Progenitor cell of endocrine pancreas (in vitro differentiated cells): ENCODE measurements at places on chromosomes 7 and 10. TPM values are rescaled to one million over a fixed set of nuclear protein-coding genes. Genes with fewer than 3 reads are reported as not detected.
A peak's percentile ranks its signal among the peaks of the same experiment; 100 is the strongest.

The TMEM178B gene
- 2.3 and 2.8 TPM in 2 replicates for total RNA-seq

GRCh38 chr10:84138478-84139125, 707 bp upstream of the GHITM start:
- H3K36me3 ChIP-seq: peaks cover 4% of the 10 kb centered on the region
- DNase-seq: no peak
- H3K27me3 ChIP-seq: peaks cover 10% of the 10 kb centered on the region
- peak overlapping the region; percentile 94 for H3K4me3 ChIP-seq

DNA sequence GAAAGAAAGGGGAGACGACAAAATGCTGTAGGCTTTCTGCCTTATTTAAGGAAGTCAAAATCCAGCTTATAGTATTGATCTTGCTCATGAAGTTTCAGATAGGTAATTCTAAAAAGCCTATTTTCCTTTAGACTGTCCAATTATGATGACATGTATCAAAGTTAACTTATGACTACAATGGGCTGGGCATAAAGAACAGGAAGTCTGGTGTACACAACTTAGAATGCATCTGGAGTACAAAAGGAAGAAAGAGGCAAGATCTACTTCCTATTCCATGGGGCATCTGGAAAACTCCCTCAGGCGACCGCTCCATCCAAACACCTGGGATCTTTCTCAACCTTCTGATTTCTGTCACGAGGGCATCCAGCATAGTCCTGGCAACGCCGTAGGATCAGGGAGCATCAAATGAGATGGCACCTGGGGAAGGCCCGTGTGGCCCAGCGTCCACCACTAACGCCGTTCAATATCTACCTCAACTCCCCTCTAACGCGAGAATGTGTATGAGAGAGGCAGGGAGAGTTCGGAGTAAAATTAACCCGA, 512 bp downstream of the FAM24B start:
- H3K4me1 ChIP-seq: peaks cover 3% of the 10 kb centered on the region
- no peaks in the 10 kb centered on the region for H3K36me3 ChIP-seq
- DNase-seq: no peak
- H3K27ac ChIP-seq: no peak overlapping the region

DNA sequence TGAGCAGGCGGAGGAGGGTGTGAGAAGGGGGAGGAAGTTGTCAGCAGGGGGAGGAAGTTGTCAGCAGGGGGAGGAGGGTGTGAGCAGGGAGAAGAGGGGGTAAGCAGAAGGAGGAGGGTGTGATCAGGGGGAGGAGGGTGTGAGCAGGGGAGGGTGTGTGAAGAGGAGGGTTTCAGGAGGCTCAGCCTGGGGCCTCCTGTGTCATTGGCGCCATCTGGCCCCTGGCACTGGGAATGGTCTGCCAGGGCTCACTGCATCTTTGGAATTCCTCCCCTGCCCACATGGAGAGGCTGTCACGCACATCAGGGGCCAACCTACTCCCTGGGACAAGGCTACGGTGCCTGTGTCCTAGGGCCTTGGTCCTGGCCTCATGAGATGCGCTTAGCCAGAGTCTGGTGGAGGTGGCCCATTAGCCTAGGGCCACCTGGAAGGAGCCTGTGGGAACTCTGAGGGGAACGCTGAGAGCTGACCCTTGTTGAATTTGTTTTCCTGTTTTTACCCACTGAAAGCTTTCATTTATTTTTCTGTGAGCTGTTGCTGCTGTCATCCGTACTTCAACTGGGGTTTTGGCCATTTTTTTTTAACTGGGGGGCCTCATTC, 18.0 kb downstream of the CAMK2B start:
- no peak overlapping the region for H3K27ac ChIP-seq
- peaks cover 4% of the 10 kb centered on the region for H3K36me3 ChIP-seq
- DNase-seq: no peak
- H3K4me1 ChIP-seq: peaks cover 1% of the 10 kb centered on the region

DNA sequence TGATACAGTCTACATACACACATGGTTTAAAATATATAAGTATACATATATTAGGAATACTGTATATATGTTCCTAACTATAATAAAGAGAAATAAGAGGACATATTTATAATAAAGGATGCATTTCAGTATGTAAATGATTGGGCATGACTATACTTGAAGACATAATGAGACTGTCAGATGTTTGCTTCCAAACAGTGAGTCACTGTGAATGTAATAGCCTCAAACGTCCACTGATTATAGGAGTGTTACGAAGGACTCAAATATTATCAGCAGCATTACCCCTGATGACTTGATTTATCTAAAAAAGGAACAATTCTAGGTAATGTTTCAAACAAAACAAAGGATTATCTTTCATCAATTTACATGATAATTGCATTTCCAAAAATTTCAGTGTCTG, 39.9 kb upstream of the NRBF2 start:
- H3K27ac ChIP-seq: no peak overlapping the region
- H3K36me3 ChIP-seq: no peaks in the 10 kb centered on the region
- H3K4me3 ChIP-seq: no peak overlapping the region

The NOS3 gene
- total RNA-seq: 0.74 and 1.1 TPM in 2 replicates

The FANK1 gene
- 2.5 and 3.2 TPM in 2 replicates for total RNA-seq

The SUN3 gene
- not detected in 2 replicates for total RNA-seq

- DNase-seq: no peak
- H3K27me3 ChIP-seq: peaks cover 3% of the 10 kb centered on the region
- peaks cover 12% of the 10 kb centered on the region for H3K4me1 ChIP-seq
- no peak overlapping the region for H3K27ac ChIP-seq
- peaks cover 1% of the 10 kb centered on the region for H3K36me3 ChIP-seq
Measured at GRCh38 chr10:31025142-31025541, 6.5 kb downstream of the ZNF438 start.

- peaks cover 7% of the 10 kb centered on the region for H3K27me3 ChIP-seq
- H3K4me3 ChIP-seq: no peak overlapping the region
- DNase-seq: no peak
- no peak overlapping the region for H3K27ac ChIP-seq
- peaks cover 6% of the 10 kb centered on the region for H3K4me1 ChIP-seq
Measured at GRCh38 chr10:86651631-86652331, 2.6 kb upstream of the OPN4 start.

The ALOX5 gene
- total RNA-seq: 1.9 and 2.5 TPM in 2 replicates

GRCh38 chr7:44067064-44067951, 1.9 kb upstream of the PGAM2 start:
- peaks cover 8% of the 10 kb centered on the region for H3K4me1 ChIP-seq
- peak overlapping the region; percentile 67 for H3K27ac ChIP-seq
- no peak for DNase-seq
- H3K27me3 ChIP-seq: peaks cover 10% of the 10 kb centered on the region
- H3K4me3 ChIP-seq: no peak overlapping the region
- peaks cover 1% of the 10 kb centered on the region for H3K36me3 ChIP-seq

The TRPV5 gene
- total RNA-seq: 0.13 and 0.14 TPM in 2 replicates

The SPDYE1 gene
- total RNA-seq: not detected in 2 replicates

GRCh38 chr10:7265396-7266123, 145.3 kb downstream of the SFMBT2 start:
- no peaks in the 10 kb centered on the region for H3K36me3 ChIP-seq
- H3K4me3 ChIP-seq: no peak overlapping the region
- peak overlapping the region; percentile 62 for H3K27ac ChIP-seq
- peaks cover 13% of the 10 kb centered on the region for H3K27me3 ChIP-seq

GRCh38 chr10:131909014-131909808, 8.4 kb downstream of the PPP2R2D start:
- H3K4me1 ChIP-seq: peaks cover 24% of the 10 kb centered on the region
- no peak overlapping the region for H3K4me3 ChIP-seq
- H3K36me3 ChIP-seq: peaks cover 7% of the 10 kb centered on the region

- DNase-seq: no peak
- H3K27me3 ChIP-seq: no peaks in the 10 kb centered on the region
- H3K4me3 ChIP-seq: no peak overlapping the region
- peaks cover 4% of the 10 kb centered on the region for H3K4me1 ChIP-seq
- H3K27ac ChIP-seq: no peak overlapping the region
Measured at GRCh38 chr7:130878785-130879184, 144.8 kb upstream of the KLF14 start.

GRCh38 chr7:22589641-22590201, 89.7 kb upstream of the STEAP1B start:
- peaks cover 7% of the 10 kb centered on the region for H3K4me1 ChIP-seq
- H3K36me3 ChIP-seq: no peaks in the 10 kb centered on the region
- H3K27ac ChIP-seq: no peak overlapping the region
- H3K4me3 ChIP-seq: no peak overlapping the region
- H3K27me3 ChIP-seq: no peaks in the 10 kb centered on the region
- no peak for DNase-seq

- H3K36me3 ChIP-seq: no peaks in the 10 kb centered on the region
- no peak overlapping the region for H3K27ac ChIP-seq
- DNase-seq: no peak
- peaks cover 58% of the 10 kb centered on the region for H3K27me3 ChIP-seq
- no peak overlapping the region for H3K4me3 ChIP-seq
- peaks cover 20% of the 10 kb centered on the region for H3K4me1 ChIP-seq
Measured at GRCh38 chr7:155992538-155992937, 180.3 kb upstream of the SHH start.

GRCh38 chr10:96285331-96285752, 14.0 kb upstream of the BLNK start:
- no peak for DNase-seq
- peaks cover 12% of the 10 kb centered on the region for H3K4me1 ChIP-seq
- no peaks in the 10 kb centered on the region for H3K27me3 ChIP-seq
- no peak overlapping the region for H3K4me3 ChIP-seq

The SAMD8 gene
- 17.4 and 18.0 TPM in 2 replicates for total RNA-seq

GRCh38 chr7:7914547-7914946, 54.0 kb upstream of the GLCCI1 start:
- peaks cover 4% of the 10 kb centered on the region for H3K36me3 ChIP-seq
- DNase-seq: no peak
- no peak overlapping the region for H3K4me3 ChIP-seq
- H3K27me3 ChIP-seq: no peaks in the 10 kb centered on the region
- peaks cover 4% of the 10 kb centered on the region for H3K4me1 ChIP-seq
- H3K27ac ChIP-seq: no peak overlapping the region

DNA sequence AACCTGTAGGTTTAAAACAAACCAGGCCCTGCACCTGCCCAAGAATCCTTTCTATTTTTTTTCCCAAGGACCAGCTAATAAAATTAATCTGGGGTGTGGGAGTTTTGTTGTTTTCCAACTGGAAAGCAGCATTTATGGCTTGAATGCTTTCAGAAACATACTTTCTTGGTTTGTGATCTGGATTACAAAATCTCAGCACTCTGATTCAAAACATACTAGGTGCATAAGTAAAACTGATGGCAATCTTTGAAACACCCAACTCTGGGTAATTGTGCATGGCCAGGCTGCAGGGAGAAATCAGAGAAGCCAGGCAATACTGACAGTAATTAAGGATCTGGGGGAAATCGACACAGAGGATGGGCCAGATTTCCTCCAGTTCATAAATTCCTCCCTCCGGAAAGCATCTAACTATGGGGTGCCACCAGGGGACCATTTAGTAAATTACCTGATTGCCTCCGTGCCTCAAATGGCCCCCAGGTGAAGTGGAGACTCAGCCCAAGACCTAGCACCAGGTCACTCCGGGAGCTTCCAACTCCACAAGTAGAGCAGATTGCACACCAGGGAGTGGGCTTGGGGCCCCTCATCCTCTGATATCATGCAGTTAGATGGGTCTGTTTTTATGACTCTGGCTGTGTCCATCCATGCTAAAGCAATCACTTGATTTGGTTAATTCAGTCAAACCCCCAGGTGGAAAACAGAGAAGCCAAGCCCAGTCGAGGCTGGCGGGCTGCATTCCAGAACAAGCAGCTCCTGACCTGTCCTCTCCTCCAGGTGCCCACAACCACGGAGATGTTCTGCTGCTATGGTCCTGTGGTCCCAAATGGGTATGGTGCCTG, 15.2 kb upstream of the C10orf53 start:
- H3K4me1 ChIP-seq: no peaks in the 10 kb centered on the region
- peaks cover 39% of the 10 kb centered on the region for H3K27me3 ChIP-seq
- no peaks in the 10 kb centered on the region for H3K36me3 ChIP-seq
- H3K27ac ChIP-seq: no peak overlapping the region

The SPDYE6 gene
- total RNA-seq: not detected in 2 replicates

DNA sequence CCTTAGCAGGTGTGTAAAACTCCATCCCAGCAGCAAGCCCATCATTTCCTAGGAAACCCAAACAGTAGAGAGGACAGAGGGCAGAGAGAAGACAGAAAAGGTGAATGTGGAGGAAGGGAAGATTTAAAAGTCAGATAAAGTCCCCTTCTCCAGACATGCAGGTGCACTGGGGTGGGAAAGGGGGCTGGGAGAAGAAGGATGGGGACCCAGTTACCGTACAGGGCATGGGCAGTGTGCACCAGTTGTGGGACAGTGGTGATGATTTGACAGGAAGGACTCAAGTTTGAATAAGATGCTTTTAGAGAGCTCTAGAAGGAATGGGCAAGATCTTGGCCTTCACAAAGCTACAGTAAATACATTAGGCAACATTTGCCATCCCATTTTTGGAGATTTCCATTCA, 110.7 kb upstream of the PLXNA4 start:
- no peak for DNase-seq
- no peak overlapping the region for H3K4me3 ChIP-seq
- H3K36me3 ChIP-seq: no peaks in the 10 kb centered on the region
- peaks cover 11% of the 10 kb centered on the region for H3K27me3 ChIP-seq

- no peaks in the 10 kb centered on the region for H3K27me3 ChIP-seq
- no peaks in the 10 kb centered on the region for H3K36me3 ChIP-seq
- no peak overlapping the region for H3K27ac ChIP-seq
- H3K4me1 ChIP-seq: no peaks in the 10 kb centered on the region
- DNase-seq: no peak
- no peak overlapping the region for H3K4me3 ChIP-seq
Measured at GRCh38 chr10:90148116-90148855, 446.9 kb downstream of the KIF20B start.

- H3K36me3 ChIP-seq: peaks cover 2% of the 10 kb centered on the region
- no peak overlapping the region for H3K27ac ChIP-seq
- no peaks in the 10 kb centered on the region for H3K27me3 ChIP-seq
- no peaks in the 10 kb centered on the region for H3K4me1 ChIP-seq
- DNase-seq: no peak
- no peak overlapping the region for H3K4me3 ChIP-seq
Measured at GRCh38 chr7:85095366-85095765, 91.5 kb downstream of the SEMA3D start.

DNA sequence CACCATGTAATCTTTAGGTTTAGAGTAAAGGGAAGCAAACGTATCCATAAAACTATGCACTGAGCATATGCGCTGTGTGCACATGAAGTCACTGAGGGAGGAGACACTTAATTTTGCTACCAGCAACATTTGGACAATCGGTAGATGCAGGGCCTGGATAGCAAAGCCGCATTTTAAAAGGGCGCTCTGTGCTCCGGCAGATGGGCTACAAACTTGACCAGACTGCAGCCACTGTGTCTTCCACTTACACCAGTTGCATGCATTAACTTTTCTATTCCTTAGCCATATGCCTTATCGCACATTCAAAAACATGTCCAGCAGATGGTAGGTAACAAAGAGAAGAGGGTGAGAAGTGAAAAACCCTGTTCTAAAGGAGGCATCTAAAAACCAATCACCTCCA, 18.3 kb downstream of the FAM171A1 start:
- H3K27me3 ChIP-seq: no peaks in the 10 kb centered on the region
- DNase-seq: no peak
- peaks cover 33% of the 10 kb centered on the region for H3K4me1 ChIP-seq
- H3K36me3 ChIP-seq: peaks cover 5% of the 10 kb centered on the region

DNA sequence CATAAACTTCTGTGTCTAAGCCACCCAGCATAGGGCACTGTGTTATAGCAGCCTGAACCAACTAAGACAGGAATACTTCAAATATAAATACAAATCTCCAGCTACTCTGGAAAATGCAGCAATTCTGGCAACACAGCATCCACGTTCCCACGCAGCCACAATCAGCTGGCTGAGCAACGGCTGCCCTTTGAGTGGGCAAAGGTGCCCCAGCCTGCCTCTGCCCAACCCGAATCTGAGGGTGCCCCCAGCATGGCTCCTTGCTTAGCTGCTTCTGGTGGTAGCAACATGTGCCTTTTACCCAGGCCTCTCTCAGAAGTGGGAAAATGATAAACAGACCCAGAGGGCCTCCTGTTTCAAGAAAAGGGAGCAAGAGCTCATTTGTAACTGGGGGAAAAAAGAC, 12.0 kb downstream of the DRGX start:
- H3K4me1 ChIP-seq: no peaks in the 10 kb centered on the region
- DNase-seq: no peak
- no peaks in the 10 kb centered on the region for H3K36me3 ChIP-seq
- H3K27ac ChIP-seq: no peak overlapping the region
- no peak overlapping the region for H3K4me3 ChIP-seq
